NCI-H1417 (cell line): ENCODE measurements at places on chromosomes 16 and 17.
A peak's percentile ranks its signal among the peaks of the same experiment; 100 is the strongest.

GRCh38 chr16:1300664-1301476 is 8.6 kb upstream of the UBE2I start:
- DNase-seq = peak; percentile 66

DNA sequence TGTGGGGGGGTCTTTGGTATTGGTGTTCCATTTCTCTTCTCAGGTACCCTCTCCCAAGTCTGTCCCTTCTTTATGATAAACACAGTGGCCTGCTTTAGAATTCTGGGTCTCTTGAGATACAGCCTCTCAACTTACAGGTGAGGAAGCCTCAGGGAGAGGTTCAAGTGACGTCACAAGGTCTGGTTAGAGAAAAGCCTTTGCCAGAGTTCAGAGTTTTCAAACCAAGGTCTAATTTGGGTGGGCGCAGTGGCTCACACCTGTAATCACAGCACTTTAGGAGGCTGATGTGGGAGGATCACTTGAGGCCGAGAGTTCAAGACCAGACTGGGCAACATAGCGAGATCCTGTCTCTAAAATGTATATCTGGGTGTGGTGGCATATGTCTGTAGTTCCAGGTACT is 2.1 kb downstream of the IRF8 start:
- DNase-seq = no peak

DNA sequence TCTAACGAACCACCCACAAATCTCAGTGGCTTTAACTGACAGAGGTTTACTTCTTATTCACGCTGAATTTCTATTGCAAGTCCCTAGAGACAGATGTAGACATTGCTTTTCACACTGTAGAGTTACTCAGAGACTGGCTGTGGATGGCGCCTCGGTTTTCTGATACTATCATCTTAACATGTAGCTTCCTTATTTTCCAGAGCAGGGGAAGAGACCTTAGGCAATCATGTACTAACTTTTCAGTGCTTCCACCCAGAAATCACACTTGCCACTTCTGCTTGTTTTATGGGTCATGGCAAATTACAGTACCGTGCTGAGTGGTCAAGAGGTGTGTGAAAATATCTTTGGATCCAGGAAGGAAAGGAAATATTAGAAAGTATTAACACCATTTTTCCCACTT is 65.4 kb downstream of the MAF start:
- DNase-seq = no peak

- peak; percentile 64 for DNase-seq
These were observed 30.7 kb downstream of the CDRT4 start for GRCh38 chr17:15436473-15437302.

DNA sequence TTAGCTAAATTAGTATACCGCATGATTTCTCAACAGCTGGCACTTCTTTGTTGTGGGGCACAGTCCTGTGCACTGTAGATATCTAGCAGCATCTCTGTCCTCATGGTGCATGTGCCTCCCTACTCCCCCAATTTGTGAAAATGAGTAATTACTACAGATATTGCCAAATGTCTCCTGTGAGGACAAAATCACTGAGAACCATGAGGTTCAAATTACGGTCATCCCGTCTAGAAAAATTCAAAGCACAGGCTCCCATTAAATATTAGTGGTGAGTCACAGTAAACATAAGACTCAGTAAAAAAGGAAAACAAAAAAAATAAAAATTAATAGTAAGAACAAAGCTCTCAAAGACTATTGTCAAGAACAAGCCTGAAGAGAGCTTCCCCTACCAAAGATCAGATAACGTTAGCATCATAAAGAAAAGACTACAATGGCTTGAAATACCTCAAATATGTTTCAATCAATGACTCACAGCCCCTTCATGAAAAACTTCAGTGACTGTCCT is 57.8 kb downstream of the STH start:
- DNase-seq = no peak

DNA sequence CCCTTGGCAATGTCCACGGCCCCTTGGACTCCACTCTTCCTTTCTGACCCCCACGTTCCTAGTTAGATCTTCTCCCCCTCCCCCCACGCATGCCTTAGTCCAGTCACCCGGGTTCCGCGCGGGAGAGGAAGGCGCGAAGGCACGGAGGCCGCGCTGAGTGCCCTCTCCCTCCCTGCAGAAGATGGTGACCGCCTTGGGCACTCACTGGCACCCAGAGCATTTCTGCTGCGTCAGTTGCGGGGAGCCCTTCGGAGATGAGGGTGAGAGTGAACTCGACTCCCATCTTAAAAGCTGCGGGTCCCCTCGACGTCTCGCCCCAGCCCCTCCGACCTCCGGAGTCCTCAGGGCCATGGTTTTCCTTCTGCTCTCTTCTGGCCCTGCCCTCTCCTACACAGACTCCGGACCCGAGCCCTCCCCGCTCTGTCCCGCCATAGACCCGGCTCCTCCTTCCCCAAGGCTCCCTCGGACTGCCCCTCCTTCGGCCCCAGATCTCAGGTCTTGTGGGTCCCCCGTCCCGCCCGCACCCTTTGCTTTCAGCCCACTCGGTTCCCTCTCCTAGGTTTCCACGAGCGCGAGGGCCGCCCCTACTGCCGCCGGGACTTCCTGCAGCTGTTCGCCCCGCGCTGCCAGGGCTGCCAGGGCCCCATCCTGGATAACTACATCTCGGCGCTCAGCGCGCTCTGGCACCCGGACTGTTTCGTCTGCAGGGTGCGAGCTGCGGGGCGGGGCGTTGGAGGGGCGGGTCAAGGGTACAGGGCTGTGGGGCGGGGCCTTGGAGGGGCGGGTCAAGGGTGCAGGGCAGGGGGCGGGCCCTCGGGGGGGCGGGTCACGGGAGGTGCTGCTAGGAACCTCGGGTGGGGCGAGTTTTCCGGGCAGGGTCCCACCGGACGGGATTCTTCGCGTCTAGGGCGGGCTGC is 4.6 kb downstream of the TGFB1I1 start:
- DNase-seq = no peak

DNA sequence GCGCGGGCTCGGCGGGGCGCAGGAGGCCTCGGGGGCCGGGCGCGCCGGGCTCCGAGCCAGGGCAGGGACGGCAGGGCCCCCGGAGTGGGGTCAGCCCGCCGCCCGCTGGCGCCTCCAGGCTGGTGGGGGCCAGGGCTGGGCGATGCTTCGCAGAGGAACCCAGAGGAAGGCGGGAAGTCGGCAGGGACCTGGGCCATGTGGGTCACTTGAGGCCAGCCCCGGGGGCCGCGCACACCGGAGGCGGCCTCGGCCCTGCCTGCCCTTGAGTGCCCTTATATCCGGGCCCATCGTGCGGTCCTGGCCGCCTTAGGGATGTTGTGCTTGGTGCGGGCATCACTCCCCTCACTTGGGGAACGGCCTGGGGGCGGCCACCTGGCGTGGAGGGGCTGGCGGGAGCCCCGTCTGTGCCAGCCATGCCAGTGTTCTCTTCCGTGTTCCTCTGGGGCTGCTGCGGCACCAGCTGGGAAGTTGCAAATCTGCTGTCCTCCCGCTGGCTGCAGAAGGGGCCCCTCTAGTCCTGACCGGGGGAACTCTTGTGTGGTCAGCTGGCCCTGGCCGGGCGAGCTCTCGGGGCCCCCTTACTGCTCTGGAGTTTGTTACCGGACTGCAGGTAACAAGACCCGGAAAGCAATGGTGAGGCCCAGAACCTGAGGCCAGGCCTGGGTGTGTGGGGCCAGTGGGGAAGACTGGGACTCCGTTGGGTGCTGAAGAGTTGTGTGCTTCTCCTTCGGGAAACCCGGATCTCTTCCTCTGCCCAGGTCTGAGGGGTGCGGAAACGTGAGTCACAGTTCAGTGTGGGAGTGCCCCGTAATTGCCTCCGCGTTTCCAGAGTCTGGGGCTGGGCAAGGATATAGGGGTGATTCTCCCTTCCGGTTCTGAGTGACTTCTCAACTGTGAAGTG is 849 bp downstream of the CAPN15 start:
- DNase-seq = no peak

DNA sequence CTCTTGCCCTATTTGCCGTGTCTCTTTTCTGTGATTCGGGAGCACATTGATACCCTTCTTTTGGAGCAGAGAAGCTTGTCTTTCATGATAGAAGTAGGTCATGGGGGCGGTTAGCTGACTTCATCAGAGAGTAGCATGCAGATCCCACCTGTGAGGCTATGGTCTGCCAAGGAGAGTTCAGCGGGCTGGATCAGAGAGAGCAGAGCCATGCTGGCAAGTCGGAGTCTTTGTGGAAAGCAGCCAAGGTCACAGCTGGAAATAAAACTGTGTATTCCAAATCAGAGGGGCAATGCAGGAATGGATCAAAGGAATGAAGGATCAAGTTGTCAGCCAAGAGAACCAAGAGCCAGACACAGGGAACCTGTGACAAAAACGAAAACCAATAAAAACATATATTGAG is 595.9 kb downstream of the WWOX start:
- DNase-seq = no peak

DNA sequence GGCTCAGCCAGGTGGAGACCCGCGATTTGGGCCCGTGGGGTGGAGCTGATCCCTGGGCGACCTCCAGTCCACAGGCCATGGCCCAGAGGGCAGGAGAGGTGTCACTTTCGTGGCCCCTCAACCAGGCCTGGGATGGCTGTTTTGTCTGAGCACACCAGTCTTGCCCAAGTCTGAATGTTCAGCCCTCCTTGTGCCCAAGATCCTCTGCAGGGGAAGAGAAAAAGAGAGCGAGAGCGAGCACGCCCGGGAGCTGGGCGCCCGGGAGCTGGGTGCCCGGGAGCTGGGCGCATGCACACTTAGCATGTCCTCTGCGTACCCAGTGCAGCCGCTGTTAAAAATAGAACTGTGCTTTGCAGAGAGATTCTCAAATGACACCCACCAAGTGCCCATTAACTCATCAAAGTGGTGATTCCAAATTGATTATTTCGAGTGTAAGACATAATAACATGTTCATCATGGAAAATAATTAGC is 403.3 kb upstream of the TNRC6C start:
- DNase-seq = peak; percentile 78

- DNase-seq = no peak
These were observed 125.0 kb upstream of the IRX3 start for GRCh38 chr16:54411544-54411943.

GRCh38 chr16:88809068-88809675 is 2.6 kb downstream of the APRT start:
- peak; percentile 49 for DNase-seq

GRCh38 chr16:30802936-30803335 is 15.9 kb upstream of the ZNF629 start:
- no peak for DNase-seq

DNA sequence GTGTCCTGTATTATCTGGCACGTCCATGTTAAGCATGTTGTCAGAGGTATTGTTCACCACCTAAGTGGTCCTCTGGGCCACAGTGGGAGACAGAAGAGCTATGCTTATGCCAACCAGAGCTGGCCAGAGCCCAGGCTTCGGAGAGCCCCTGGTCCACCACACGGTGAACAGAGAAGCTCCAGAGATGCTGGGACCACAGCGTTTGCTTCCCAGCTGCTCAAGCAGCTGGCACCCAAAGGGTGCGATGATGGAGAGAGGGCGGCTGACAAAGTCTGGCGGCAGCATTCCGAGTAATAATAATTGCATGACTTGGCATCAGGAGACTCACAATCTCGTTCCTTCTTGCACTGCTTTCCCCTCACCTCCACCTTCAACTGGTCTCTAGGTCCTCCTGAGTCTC is 35.8 kb upstream of the RCVRN start:
- no peak for DNase-seq

GRCh38 chr16:56260378-56261160 is 69.3 kb downstream of the GNAO1 start:
- DNase-seq = no peak

- peak; percentile 39 for DNase-seq
These were observed 9.5 kb downstream of the MRPL27 start for GRCh38 chr17:50363217-50364060.

- no peak for DNase-seq
These were observed 119.8 kb downstream of the CLEC16A start for GRCh38 chr16:11064202-11064540.

- peak; percentile 47 for DNase-seq
These were observed 303.4 kb downstream of the SLC39A11 start for GRCh38 chr17:72788950-72789585.

GRCh38 chr17:48483471-48484131 is 47.2 kb downstream of the HOXB1 start:
- DNase-seq = no peak

DNA sequence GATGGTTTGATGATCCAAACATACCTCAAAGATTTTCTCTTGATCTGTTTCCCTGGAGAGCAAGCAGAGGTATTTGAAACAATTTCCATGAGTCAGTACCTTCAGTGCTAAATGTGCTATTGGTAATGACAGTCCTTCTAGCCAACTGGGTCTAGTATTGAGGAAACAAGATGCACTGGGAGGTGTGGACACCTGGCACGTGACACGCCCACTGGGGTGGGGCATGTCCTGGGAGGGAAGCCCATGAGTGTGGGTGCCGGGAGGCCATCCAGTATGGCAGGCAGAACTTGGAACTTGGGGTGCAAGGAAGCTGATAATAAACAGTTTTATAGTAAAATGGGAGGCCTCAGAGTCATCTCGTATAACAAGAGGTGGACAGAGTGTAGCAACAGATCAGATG is 17.9 kb upstream of the AKAP1 start:
- no peak for DNase-seq
